ENCODE measurements at places on chromosomes 6 and 20.
A peak's percentile ranks its signal among the peaks of the same experiment; 100 is the strongest.

GRCh38 chr6:131023834-131024504 is 39.1 kb downstream of the EPB41L2 start:
- no peak for DNase-seq

- DNase-seq = no peak
Measured at GRCh38 chr6:32716396-32716795, 24.8 kb upstream of the HLA-DQA2 start.

DNA sequence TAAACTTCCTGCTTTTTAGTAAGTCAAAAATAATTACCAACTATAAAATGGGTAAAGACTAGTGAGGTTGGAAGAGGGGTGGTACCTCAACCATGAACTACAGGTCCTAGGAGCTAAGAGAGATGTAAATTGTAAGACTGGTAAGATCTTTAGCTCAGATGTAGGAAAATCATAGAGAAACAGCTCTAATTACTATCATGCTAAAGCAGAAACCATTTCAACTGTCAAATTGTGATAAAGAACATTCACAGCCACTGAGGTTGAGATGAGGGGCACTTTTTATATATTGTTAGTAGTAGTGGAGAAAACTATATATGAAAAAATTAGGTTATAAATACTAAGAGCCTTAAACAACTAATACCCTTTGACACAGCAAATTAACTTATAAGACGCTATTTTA is 20.0 kb downstream of the CDK19 start:
- DNase-seq = no peak

GRCh38 chr6:156582509-156582992 is 194.6 kb upstream of the ARID1B start:
- no peak for DNase-seq

- no peak for DNase-seq
Measured at GRCh38 chr6:2522521-2522920, 228.2 kb downstream of the MYLK4 start.

DNA sequence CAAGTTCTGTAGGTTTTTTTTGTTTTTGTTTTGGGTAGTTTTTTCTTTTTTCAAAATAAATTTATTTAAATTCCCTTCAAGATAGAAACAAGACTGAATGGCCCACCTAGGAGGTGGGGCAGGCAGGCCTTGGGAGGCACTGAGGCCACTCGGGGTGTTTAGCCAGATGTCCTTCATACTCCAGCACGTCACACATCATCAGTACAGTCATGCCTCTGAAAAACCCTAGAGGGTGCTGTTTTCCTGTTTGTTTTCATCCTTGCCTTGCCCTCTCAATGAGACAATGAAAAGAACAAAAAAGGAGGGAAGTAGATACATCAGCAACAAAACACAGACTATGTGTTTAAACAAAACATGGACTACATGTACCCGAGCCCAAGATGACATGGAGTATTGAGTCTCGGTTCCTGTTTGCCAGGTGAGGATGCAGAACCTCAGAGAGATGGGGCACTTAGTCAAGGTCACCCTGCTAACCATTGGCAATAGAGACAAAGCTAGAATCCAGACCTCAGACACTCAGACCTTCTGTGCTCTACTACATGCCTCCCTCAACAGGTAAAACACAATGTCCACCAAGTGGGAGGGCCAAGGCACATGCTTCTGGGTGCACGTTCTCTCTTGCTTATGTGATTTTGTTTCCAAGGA is 26.8 kb upstream of the CLIC5 start:
- DNase-seq = no peak

DNA sequence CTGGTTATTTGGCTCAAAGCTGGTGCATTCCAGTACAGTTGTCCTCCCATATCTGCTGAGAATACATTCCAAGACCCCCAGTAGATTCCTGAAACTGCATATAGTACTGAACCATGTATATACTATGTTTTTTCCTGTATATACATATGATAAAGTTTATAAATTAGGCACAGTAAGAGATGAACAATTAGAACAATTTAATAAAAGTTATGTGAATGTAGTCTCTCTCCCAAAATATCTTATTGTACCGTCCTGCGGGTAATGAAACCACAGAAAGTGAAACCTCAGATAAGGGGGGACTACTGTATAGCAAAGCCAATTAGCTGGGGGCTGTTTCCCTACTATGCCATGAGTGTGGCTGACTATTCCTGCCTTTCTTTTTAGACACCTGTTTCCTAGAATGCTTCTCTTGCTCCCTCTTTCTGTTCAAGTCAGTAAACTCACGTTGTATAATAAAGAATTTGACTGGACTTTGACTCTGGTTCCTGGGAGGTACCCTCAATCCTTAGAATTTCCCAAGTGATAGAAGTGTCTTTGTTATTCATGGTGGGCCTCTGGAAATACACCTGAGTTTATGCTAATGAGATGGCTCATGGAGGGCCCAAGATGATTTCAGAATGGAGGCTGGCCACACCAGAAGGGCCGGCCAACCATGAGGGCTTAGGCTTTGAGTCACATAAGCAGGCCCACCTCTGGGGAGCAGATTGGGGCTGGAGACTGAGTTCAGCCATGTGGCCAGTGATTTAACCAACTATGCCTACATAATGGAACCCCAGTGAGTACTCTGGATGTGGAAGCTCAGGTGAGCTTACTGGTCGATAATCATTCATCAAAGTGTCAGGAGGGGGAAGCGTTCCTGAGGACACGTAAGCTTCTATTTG is 689 bp upstream of the BLOC1S5 start:
- no peak for DNase-seq

DNA sequence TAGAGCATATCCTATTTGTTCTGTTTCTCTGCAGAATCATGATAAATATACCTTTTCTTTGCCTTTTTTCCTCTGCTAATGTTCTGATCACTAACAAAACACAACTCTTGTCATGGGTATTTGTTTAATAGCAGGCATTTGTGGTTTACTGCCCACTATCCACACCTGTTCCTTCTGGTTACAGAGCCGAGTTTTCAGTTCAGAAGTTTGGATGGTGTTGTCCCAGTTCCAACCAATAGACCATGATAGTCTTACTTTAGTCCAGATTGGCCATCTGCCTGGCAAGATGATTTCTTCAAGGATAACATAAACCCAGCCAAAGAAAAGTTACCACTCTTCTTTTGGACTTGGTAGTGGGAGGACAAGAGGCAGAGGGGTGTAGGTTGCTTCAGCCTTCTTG is 211.2 kb downstream of the TFAP2A start:
- DNase-seq = no peak

- DNase-seq = no peak
Measured at GRCh38 chr6:137570393-137570792, 76.2 kb upstream of the OLIG3 start.

DNA sequence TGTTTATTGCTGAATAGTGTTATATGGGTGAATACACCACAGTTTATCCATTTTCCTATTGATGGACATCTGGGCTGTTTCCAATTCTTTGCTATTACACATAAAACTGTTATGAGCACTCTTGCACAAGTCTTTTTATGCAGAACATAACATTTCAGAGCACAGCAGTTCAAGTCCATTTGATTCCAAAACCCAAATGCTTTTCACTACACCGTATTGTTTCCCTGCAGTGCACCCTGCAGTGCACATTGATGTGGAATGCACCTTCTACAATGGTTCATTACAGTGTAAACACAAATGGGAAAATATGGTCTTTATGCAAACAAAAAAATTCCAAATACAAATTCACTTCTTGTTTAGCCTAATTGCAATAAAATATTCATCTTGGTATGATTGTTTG is 3.6 kb upstream of the SLC2A12 start:
- DNase-seq = no peak

- no peak for DNase-seq
Measured at GRCh38 chr6:53847796-53848314, 53.0 kb downstream of the LRRC1 start.

DNA sequence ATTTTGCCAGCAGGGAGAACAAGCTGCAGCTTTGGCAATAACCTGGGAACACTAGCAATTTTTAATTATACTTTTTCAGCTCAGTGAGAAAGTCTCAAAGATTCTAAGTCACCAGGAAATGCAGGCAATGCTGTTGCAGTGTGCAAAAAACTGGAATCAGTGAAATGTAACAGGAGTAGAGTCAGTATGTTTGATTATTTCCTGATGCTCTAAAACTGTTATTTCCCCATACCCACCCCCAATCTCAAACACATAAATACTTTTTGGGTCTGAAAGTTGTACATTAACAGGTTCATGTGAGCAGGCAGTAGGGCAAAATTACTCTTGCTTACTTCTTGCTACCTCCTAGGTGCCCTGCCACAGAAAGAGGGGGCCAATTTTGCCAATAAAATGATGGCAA is 65.4 kb upstream of the BEND6 start:
- DNase-seq = no peak

- DNase-seq = no peak
Measured at GRCh38 chr6:30154709-30155519, 6.1 kb downstream of the TRIM10 start.

GRCh38 chr20:48721324-48722001 is 106.3 kb downstream of the PREX1 start:
- DNase-seq = no peak

- no peak for DNase-seq
Measured at GRCh38 chr6:163748036-163748435, 333.5 kb downstream of the QKI start.

GRCh38 chr6:67722861-67723261 is 912.2 kb upstream of the ADGRB3 start:
- no peak for DNase-seq

GRCh38 chr6:5753209-5753608 is 253.5 kb downstream of the NRN1 start:
- no peak for DNase-seq

- no peak for DNase-seq
Measured at GRCh38 chr6:38233161-38233791, 406.5 kb downstream of the BTBD9 start.

DNA sequence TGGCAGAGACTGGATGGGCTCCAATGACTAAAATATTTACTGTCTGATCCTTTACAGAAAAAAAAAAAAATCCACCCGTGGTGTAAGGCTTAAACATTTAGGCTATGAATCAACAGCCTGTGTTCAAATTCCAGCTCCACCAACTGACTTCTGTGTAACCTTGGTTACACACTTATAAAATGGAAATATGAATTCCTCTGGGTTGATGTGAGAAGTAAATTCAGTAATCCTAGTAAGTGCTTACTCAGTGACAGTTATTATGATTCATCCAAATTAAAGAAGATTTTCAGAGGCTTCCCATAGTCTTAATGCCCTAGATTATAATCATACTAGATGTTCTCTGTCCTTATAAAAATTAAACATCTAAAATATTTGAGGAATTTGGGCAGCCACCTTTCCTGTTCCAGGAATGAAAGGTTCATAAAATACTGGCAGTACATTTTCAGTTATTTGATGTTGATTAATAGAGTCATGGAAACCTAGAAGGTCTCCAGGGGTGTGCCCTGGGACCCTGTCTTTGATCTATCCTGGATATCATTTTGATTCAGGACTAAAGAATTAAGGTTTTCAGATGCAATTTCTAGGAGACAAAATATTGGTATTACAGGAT is 180.3 kb upstream of the ZNF217 start:
- DNase-seq = no peak

GRCh38 chr20:6704132-6704861 is 63.2 kb upstream of the BMP2 start:
- no peak for DNase-seq

DNA sequence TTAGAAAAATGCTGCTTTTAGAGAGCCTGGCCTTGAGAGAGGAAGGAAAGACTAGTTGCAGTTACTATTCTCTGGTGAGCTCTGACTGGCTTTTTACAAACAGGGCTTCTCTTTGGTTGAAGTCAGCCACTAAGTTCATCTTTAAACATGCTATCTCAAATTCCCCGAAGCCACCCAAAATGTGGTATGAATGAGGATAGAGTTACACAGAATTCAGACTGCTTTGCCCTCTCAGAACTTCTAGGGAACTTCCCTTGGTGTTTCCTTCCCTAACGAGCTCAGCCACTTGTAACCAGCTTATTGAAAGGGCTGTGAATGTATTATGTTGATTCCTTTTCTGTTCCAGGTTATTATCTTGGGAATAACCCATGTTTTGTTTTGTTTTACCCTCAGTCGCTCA is 73.5 kb downstream of the EFHC1 start:
- DNase-seq = no peak

GRCh38 chr6:11069760-11070159 is 23.9 kb upstream of the SMIM13 start:
- DNase-seq = no peak

- no peak for DNase-seq
Measured at GRCh38 chr20:44736170-44737021, 9.3 kb upstream of the KCNK15 start.

GRCh38 chr6:23642849-23643248 is 483.2 kb upstream of the NRSN1 start:
- no peak for DNase-seq

DNA sequence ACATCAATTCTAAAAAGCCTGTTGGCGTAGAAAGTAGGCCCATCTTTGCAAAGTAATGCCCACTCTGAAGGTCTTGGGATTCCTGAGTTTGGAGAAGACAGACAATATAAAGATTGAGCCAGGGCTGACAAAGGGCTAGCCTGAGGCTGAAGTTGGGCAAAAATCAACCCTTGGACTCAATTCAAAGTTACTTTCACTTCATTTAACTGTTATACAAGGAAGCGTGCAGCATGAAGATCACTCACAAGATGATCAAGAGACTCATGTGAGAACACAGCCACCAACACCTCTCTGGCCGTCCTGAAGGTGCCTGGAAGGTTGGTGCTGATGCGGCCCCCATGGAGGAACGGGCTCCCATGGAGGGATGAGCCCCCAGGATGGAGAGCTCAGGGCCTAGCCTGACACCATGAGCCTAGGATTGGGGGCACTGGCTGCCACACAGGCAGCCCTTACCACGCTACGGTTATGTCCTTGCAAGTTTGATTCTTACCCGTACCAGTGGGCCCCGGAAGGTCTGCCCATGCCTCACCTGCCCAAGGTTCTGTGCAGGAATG is 26.6 kb downstream of the FOXC1 start:
- DNase-seq = no peak

DNA sequence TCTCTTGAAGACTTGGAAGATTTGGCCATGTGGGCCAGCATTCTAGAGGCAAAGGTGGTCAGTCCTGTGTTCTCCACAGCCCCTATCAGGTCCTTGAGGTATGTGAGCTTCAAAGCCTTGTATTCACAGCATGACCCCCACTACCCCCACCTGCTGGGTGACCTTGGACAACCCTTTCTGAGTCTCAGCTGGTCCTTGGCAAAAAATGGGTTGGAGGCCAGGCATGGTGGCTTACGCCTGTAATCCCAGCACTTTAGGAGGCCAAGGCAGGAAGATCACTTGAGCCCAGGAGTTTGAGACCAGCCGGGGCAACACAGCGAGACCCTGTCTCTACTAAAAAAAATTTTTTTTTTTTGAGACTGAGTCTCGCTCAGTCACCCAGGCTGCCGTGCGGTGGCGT is 42.6 kb downstream of the UBE2V1 start:
- no peak for DNase-seq

- peak; percentile 43 for DNase-seq
Measured at GRCh38 chr6:3259491-3259958, 778 bp downstream of the PSMG4 start.

DNA sequence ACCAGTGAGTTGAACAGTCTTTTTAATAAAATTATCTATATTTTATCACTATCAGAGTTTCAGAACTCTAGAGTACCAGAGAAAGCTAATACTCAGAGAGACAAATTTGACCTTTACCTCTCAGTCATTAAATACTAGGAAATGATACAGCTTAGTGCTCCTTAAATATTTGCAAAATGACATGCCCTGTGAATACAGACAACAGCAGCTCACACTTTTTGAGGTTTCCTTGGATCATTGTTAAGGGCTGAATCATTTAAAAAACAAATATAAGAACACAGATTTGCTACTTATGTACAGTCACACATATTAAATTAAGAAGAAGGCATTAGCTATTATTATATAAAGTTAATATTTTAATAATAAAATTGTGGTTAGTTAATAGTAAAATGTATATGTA is 1158.7 kb upstream of the EYS start:
- DNase-seq = no peak

GRCh38 chr6:144335311-144335861 is 50.3 kb downstream of the UTRN start:
- no peak for DNase-seq

Measured in activated CD4-positive, CD25-positive, alpha-beta regulatory T cell treated with anti-CD3 and anti-CD28 coated beads, Interleukin-2, amount 50 U/mL, for 72 hours (primary cell).